Activated naive CD4-positive, alpha-beta T cell treated with Interleukin-2 at 50 U/mL for 16 hours (primary cell): ENCODE measurements at places on chromosomes 16 and 17.

GRCh38 chr16:86924537-86924936 lies 346.2 kb downstream of the FOXL1 start:
- no peak for DNase-seq

DNA sequence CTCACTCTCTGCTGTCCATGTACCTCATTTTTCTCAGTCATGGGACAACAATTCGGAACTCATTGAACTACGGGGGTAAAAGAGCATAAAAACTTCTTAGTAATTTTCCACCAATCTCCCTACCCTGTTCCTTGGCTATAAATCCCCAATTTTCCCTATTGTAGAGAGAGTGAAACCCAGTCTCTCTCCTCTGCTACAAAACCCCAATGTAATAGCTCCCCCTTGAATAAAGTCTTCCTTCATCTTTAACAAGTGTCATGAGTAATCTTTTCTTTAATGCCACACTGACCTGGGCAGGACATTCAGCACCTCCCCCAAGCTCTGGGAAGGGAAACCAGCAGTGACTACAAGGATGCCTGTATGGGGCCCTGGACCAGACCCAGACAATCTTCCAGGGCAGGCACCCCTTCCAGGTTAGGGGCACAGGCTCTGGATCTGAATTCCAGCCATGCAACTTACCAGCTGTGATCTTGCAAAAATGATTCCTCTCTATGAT lies 10.2 kb upstream of the EIF1 start:
- no peak for DNase-seq

GRCh38 chr16:15879255-15879811 lies 9.1 kb downstream of the CEP20 start:
- no peak for DNase-seq

DNA sequence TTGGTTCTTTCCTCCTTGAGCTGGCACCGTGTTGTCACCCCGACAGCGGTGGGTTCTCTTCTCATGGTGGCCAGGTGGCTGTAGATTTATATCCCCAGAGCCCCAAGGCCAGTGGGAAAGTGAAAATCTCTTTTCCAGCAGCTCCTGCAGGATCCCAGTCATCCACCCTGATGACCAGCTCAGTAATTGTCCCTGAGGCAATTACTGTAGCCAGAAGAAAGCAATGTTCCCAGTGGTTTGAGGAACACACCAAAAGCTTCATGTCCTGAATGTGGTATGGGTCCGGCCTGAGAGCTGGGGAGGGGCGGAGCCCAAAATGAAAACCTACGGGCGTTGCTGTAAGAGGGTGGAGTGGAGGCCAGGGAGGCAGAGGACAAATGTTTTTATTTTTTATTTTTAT lies 69.0 kb downstream of the WSB1 start:
- DNase-seq = no peak

- no peak for DNase-seq
These were observed 52.7 kb upstream of the ZNF469 start for GRCh38 chr16:88329726-88330700.

GRCh38 chr17:30549864-30550511 lies 72.8 kb downstream of the GOSR1 start:
- DNase-seq = no peak

DNA sequence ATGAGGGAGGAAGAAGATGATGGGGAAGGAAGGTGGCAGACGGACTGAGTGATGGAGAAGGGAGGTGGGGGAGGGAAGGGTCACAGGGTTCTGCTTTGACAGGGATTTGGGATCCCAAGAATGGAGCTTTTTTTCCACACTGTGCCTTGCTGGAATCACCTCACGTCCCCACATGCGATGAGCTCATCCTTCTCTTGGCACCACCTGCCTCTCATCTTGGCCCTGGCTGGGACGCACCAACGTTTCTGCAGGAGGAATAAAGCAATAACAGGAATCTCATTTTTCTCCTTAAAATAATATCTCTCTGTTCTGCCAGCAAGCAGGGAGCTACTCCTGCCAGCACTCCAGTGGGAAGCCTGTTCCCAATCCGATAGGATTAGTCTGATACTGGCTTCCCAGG lies 47.8 kb downstream of the MEOX1 start:
- DNase-seq = no peak

DNA sequence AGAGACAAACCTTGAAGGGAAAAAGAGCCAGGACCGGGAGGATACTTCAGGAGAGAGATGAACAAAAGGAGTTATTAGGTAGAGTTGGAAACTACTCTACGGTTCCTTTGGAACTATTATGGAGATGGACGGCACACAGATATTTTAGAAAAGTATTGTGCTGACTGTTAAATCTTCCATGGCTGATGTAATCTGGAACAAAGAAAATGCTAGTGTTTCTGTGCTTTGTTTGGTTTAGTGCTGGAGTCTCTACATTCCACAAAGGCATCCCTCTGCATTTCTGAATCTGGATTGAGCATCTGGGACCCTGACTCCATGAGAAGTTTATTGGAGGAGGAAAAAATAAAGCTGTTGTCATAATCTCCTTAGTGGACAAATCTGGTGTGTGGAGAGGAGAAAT lies 57.2 kb downstream of the RPGRIP1L start:
- DNase-seq = no peak

GRCh38 chr16:17359788-17360390 lies 110.9 kb downstream of the XYLT1 start:
- DNase-seq = peak; percentile 70

DNA sequence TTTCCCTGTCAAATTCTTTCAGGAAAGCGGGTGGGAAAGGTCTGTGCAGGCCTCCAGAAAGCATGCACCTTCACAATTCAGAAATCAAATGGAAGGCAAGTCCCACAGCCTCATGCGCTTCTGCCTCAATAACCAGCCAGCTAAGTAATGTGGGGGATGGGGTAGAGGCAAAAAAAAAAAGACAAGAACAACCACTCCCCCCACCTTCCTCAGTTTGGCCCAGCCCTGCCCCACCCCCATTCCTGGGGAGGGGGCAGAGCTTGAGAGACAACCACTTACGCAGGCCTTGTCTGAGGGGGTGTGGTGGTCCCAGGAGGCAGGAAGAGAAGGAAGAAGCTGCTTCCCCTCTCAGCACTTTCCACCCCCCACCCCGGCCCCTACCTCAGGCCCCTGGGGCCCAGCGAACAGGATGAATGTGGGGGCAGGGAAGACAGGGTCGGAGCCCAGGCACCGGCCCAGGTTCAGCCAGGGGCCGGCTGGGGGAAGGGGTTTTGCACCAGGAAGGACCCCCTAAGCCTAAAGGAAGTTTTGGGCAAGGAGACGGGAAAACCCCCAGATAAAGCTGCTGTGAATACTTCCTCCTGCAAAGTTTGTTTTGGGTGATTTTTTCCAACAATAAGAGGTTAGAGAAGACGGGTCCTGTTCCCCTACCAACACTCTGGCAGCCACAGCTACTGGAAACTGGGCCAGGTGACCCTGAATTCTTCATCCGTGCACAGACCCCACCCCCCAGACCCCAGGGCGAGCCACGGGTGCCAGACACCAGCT lies 1.2 kb downstream of the JUP start:
- no peak for DNase-seq

- no peak for DNase-seq
These were observed 20.6 kb downstream of the CSNK2A2 start for GRCh38 chr16:58177353-58177710.

- DNase-seq = no peak
These were observed 217.8 kb upstream of the GSE1 start for GRCh38 chr16:85395207-85395912.

DNA sequence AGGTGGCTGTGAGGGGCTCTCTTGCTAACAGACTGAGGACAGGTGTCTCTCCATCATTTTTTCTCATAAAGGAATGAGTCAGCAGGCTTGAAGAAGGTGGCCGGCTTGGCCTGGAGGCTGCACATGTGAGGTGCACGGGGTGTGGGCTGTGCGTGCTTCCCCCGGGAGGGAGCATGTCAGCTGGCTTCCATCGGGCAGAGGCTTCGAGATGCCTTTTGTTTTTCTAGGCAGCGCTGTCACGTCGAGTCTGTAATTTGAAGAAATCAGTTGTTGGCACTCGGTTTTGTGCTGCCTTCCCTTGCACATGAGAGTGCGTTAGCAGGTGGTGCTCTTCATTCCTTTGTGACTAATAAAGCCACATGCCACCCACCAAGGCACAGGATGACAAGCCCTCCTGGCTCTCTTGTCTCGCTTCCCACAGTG lies 89.7 kb downstream of the NPIPB11 start:
- DNase-seq = no peak

GRCh38 chr17:9173386-9173983 lies 152.2 kb downstream of the NTN1 start:
- DNase-seq = no peak

- DNase-seq = no peak
These were observed 93.4 kb downstream of the IRF8 start for GRCh38 chr16:85992359-85992758.

GRCh38 chr16:79093554-79093967 lies 507.0 kb downstream of the MAF start:
- DNase-seq = peak; percentile 53

DNA sequence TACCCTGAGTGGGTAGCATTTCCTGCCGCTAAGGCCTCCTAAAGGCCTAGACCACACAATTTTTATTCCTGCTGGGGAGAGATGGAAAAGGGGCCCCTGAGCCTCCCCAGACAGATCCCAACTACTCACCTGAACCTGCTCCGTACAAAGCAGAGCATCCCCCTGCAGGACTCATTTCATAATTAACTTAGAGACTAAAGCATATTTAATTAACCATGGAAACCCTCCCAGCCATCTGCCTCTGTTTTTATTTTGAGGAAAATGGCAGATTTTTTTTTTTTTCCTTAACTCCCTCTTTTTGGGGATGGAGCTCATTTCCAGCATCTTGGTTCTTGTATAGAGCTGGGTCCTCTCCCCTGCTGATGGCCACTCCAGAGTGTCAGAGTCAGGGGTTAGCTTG lies 96.5 kb upstream of the CRHR1 start:
- no peak for DNase-seq
